NCI-H2171 (cell line): ENCODE measurements at places on chromosomes 12 and 14.
A peak's percentile ranks its signal among the peaks of the same experiment; 100 is the strongest.

DNA sequence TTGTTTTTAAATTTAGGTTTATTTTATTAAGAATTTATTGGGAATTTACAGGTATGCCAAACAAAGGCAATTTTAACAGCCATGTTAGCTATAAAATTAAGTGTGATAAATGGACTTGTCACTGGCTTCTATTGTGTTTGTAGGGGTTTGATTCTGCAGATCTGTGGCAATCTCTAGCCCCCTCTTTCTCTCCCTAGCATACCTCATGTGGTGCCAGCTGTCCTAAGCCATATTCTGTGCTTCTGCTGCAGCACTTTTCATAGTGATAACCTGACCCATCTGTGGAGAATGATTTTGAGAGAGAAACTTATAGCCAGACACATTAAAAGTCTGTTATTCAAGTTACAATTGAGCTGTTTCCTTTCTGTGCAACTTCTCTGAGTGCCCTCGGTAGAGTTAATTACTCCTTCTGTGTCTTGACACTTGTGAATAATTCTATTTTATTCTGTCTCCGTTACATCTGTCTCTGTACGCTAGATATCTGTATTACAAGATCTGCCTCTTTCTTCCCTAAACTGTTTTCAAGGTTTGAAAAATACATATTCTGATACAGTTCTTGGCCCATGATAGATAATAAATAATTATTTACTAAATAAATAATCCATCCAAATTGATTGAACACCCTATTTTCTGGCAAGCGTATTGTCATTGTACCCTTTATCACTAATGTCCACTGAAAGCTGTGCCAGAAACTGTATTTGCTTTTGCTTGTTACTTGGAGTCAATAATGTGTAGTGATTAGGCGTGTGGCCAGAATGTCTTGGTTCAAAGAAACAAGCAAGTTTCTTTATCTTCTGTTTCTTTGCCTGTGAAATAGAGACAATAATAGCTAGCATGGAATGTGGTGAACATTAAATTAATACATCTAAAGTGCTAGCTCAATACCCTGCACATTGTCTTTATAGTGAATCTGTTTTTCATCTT is 40.0 kb downstream of the FRS2 start:
- no peak for DNase-seq

- DNase-seq, result no peak
Measured at GRCh38 chr12:74021937-74022336, 515.7 kb upstream of the ATXN7L3B start.

GRCh38 chr14:78340250-78340649 is 170.1 kb downstream of the NRXN3 start:
- peak; percentile 35 for DNase-seq

- DNase-seq, result no peak
Measured at GRCh38 chr12:124727264-124727800, 136.3 kb downstream of the SCARB1 start.

DNA sequence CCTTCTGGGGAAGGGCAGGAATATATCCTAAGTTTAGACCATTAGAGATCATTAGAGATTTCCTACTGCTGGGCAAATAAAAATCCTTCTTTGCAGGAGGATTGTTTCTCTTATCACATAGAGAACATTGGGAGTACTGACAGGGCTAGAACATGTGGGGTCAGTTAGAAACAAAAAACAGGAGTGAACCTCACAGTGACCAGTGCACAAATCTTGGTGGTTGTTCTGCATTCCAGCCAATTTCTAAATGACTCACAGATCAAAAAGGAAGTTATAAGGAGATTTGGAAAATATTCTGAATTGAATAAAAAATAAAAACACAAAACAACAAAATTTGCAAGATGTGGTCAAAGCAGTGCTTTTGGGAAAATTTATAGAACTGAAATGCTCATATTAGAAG is 118.8 kb downstream of the LLPH start:
- no peak for DNase-seq

GRCh38 chr12:116537101-116537904 is 21.9 kb upstream of the MAP1LC3B2 start:
- no peak for DNase-seq

GRCh38 chr14:104239185-104239775 is 100.9 kb downstream of the KIF26A start:
- DNase-seq, result no peak

- no peak for DNase-seq
Measured at GRCh38 chr14:69820991-69821390, 23.9 kb upstream of the SLC10A1 start.

GRCh38 chr14:34810028-34810427 is 65.1 kb downstream of the BAZ1A start:
- no peak for DNase-seq

GRCh38 chr12:80551897-80552296 is 107.9 kb downstream of the PTPRQ start:
- DNase-seq, result no peak

DNA sequence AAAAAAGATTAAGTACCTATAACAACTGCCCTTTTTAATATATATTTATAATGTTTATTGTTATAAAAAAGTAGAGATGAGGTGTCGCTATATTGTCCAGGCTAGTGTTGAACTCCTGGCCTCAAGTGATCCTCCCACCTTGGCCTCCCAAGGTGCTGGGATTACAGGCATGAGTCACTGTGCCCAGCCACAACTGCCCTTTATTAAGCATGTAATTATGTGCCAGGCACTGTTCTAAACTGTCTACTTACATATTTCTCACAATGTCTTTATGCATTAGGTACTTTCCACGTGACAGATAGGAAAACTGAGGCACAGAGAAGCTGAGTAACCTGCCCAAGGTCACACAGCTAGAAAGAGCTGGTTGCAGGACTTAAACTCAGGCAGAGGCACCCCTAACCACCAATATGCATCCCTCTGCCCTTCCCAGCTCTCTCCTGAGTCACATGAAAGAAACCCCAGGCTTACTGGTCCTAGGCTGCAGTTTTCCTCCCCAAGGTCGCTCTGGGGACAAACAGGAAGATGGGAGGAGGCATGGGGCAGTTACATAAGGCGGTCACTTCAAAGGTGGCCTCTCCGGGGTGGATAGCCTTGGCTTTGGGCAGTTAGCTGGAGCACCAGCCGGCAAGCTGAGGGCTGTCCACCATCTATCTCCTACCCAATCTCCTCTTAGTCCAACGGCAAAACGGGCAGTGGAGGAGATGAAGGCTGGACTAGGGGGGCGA is 54.6 kb upstream of the TBX3 start:
- DNase-seq, result no peak

DNA sequence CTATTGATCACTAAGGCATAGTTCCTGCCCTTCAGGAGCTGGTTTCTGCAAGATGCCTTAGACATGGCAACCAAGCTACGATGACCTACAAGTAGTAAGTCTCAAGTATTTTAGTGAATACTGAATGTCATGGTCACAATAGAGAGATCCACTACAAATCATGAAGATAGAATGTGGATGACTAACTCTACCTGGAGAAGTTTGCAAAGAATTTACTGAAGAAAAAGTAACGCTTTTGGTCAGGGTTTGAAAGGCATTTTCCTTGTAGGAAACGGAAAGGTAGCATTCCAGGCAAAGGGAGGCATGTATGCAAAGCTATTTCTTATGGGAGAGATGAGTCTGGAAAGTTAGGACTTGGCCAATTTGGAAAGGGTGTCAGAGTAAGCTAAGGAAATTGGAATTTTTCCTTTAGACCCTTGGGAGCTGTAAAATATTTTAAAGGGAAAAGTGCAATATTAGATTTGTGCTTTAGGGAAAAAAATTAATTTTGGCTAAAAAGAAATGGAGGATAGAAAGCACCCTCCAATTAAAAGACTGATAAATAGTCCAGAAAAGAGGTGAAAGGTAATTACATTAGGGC is 377.5 kb downstream of the EGLN3 start:
- no peak for DNase-seq

- no peak for DNase-seq
Measured at GRCh38 chr12:5036031-5036430, 7.6 kb upstream of the KCNA5 start.

GRCh38 chr12:53230108-53230845 is 1.7 kb downstream of the RARG start:
- DNase-seq, result no peak

DNA sequence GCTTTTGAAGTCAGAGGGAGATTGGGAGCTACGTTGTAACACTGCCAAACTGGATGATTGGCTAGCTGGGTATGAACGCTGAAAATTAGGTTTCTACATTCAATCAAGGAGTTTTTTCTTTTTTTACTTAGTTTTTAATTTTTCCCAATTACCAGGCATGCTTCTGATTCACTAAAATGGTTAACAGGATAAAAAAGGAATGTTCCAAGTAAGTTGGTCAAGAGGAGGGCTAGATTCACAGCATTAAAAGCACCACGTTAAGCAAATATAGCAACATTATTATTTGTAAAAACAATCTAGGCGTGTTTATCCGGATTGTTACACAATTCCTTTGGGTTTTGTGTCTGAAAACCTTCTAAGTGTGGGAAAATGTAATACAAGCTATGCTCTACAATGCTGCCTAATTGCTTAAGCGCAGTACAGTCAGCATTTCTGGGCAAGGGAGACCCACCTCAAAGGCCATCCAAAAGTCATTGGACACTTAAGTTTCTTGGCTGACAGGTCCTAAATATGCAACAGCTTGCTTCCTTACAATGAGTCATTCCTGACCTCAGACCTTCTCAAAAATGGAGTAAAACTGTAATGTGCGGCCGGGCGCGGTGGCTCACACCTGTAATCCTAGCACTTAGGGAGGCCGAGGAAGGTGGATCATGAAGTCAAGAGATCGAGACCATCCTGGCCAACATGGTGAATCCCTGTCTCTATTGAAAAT is 1.2 kb downstream of the RPLP0 start:
- DNase-seq, result no peak

DNA sequence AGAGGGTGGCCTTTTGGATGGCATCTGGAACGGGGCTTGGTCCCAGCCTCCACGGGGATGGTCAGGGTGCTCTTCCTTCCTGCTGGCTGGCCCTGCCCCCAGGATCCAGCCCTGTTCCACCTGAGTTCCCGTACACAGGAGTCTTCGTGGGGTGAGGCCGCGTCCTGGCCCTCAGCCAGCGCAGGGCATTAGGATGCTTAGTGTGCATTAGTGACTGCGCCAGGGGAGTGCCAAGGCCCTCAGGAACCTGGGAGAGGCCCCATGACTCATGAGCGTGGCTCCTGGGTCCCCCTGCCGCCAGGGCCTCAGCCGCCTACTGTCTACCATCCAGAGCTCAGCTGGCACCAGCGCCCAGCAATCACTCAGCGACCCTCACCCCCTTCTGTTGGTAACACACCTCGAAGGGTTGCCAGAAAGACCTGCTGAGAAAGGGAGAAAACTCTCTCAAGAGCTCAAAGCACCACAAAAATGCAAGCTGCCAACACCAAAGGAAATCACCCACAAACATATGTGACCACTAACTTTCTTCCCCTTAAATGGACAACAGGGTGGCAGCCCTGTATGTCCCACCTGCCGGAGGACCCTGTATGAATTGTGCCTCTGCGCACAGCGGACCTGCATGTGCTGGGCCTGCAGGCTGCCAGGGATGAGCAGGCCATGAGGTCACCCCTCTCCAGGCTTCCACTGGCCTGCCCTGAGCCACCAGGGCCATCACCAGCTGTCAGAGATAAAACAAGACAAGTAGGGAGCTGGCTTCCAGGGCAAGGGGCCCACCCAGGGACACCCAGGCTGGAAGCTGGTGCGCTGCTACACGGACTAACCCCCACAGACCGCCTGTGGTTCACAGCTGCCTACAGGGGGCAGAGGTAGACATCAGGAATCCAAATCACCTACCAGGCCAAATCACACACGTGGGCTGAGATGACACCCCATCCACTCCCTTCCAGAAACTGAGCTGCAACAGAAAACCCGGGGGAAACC is 28.7 kb downstream of the CCDC85C start:
- no peak for DNase-seq
